ENCODE measurements at places on chromosomes 12 and 14.

DNA sequence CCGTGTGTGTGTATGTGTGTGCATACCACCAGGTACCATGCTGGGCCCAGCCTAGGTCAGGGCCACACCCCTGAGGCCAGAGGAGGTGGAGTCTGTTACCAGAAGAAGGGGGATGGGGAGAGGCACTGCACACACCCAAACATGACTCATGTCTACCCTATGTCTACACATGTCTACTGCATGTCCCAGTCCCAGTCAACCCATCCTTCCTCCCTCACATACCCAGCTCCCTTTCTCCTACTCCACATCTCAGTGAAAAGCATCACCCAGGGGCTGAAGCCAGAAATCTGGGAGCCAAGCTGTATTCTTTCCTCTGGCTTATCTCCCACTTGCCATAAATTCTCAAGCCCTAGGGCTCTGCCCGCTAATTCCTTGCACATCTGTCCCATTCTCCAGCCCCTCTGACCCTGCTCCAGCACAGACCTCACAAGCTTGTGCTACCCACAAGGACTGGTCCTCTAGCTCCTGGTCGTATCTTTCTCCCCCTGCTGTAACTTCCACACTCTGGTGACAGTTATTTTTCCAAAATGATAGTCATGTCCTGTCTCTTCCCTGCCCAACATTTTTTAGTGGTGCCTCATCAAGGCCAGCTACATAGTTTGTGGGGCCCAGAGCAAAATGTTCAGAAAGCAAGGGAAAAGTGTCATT, 18.0 kb upstream of the APPL2 start:
- DNase-seq: peak; percentile 70

- no peak for DNase-seq
Measured at GRCh38 chr12:52307836-52308805, 13.1 kb downstream of the KRT83 start.

DNA sequence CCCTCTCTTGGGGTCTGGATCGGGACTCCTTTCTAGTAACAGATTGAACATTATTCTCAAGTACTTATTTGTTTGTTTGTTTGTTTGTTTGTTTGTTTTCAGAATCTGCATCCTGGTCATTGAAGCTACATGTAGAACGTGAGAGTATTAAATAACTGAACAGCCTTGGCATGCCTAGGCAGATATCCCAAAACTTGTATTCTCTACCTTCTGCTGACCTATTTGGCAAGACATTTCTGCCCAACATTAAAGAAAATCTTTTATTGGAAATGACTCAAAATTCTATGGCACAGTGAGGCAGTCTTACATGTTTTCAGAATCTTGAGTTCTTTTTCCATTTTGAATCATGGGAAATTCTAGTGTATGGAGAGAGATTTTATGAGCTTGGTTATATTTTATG, 165.1 kb upstream of the CNOT2 start:
- DNase-seq: no peak

DNA sequence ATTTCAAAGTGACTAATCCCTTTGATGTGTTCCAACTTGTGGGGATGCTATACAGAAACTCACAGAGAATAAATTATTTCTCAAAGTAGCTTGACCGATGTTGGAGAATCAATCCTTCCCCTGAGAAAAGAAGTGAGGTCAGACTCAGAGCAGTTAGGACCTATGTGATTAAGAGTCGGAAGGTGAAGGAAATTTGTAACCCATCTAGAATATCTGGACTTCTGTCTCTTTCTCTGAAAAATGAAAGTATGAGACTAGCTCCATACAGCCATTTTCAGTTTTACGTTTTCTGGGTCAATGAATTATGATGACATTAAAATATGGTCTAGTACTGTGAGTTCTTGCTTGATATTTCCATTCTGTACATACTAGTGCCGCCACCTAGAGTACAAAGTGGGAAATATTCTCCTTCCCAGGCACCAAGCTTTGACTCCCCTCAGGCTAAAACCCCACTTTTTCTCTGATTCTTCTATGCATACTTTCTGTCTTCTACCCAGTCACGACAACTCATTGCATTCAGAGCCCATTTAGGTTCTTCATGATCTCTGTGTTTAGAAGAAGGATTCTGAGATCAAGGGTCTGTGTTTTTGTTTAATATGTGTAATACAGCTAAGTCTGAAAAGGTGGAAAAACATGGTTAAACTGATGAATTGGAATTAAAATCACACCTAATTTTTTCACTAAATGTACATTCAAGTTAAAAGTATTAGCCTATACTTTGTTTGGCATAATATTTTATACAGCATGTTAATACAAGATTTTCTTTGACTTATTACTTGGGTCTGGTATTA, 6.9 kb upstream of the NTS start:
- DNase-seq: peak; percentile 31

GRCh38 chr14:98175436-98175835, 1096.6 kb downstream of the BCL11B start:
- DNase-seq: no peak

DNA sequence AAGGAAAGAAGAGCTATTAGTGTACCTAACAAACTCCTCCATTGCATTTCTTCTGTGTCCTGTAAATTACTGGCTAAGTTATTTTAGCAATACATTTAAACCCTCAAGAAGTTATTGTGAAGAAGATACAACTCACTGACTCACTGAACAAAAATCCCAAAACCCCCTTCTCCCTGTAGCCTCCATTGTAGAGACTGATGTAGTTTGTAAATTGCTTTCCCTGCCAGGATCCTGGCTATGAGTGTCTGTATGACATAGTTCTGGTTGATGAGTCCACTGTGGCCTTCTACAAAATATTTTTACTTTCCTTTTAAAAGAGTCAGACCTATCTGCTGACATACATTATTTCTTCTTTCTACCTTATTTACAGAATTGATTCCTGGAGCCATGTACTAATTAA, 155.6 kb downstream of the SLC6A15 start:
- DNase-seq: peak; percentile 50

- peak; percentile 96 for DNase-seq
Measured at GRCh38 chr12:89756585-89757398, 48.2 kb upstream of the ATP2B1 start.

GRCh38 chr12:94305130-94305957, 154.3 kb downstream of the CEP83 start:
- no peak for DNase-seq

GRCh38 chr14:74142523-74142922, 57.8 kb downstream of the LIN52 start:
- DNase-seq: no peak

GRCh38 chr12:49827401-49828099, 663 bp downstream of the NCKAP5L start:
- DNase-seq: no peak

GRCh38 chr12:45290216-45290605, 74.3 kb downstream of the ANO6 start:
- DNase-seq: no peak

All from GM04504 (cell line).